Stimulated activated CD8-positive, alpha-beta memory T cell treated with anti-CD3 and anti-CD28 coated beads, Interleukin-4, amount 100 ng/mL, for 4 hours (primary cell): ENCODE measurements at places on chromosomes 16 and 17.

- no peak for DNase-seq
Observed at GRCh38 chr17:40464392-40464855, 21.2 kb downstream of the IGFBP4 start.

DNA sequence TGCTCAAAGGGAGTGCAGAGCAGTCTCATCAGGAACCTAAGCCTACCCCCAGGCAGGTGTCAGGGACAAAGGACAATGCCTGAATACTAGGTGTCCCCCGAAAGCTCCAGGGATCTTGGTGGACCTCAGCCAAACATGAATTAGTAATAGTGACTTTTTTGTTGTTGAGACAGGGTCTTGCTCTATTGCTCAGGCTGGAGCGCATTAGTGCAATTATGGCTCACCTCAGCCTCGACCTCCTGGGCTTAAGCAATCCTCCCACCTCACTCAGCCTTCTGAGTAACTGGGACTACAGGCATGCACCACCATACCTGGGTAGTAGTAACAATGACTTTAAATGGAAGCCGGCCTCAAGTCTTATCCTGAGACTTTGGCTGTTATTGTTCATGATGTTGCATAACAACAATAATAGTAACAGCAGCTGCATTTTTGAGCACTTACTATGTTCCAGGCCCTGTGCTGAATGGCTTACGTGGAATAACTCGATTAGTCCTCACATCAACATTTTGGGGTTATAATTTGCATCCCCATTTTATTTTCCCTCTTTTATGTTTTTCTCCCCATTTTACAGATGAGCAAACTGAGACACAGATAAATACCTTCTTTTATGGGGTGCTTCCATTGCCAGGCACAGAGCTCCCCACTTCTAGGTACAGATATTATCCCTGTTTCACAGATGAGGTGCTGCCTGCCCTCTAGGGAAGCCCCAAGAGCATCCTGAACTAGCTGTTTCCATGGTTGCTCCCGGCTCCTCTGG is 19.5 kb downstream of the CNGB1 start:
- DNase-seq: no peak

GRCh38 chr17:78523934-78524655 is 53.1 kb downstream of the DNAH17 start:
- no peak for DNase-seq

DNA sequence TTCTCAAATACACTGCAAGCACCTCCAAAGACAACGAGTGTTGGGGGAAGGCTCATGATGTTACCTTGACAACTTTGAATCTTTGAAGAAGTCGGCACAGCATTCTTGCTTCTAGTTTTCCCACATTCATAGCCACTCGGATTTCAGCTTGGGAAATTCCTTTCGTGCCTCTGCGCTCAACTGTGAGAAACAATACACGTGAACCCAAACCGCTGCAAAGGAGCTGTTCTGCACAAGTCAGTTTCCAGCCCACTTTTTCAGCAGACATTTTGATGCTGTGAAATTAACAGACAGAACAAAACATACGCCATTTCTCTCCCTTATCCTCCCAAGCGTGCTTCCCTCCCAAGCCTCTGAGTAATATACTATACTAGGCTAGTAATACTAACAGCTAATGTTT is 41.2 kb downstream of the GTF3C1 start:
- DNase-seq: no peak

DNA sequence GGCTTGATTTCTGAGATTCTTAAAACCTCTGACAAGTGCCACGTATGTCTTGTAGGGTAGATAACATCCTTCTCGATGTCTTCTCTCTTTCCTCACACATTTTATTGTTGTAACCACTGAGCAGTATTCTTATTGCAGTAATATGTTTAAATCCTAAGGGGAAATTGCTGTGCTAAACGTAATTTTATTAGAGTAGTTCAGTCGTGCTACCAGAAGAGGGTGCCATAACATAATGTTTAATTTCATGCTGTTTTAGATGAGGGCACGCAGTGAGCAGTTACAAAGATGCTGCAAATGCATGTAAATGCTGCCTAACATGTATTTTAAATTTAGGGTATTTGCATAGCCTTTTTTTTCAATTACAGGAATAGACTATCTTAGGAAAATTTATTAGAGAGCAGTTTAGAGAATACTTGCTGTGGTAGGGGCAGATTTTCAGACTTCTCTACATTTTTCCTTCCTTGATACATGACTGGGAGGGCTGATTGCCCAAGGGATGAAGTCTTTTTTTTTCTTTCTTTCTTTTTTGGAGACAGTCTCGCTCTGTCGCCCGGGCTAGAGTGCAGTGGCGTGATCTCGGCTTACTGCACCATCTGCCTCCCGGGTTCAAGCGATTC is 51.7 kb downstream of the GAN start:
- no peak for DNase-seq

DNA sequence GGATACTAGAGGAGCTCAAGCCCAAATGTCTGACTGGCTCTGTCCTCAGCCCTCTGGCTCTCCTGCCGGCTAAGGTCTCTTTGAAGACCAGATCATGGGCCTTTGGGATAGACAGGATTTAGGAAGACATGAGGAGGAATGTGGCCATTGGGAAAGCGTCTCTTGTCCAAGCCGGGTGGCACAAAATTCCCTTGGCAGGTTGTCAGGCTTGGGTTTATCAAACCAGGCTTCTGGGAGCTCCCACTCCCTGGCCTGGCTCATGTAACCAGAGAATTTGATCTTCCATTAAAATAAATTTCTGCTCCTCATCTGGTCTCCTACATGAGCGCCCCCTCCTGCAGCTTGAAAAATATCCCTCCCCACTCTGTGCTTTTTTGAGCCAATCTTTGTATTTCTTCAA is 71.1 kb downstream of the IRX3 start:
- DNase-seq: no peak
